ENCODE measurements at places on chromosomes 2 and 18.
A peak's percentile ranks its signal among the peaks of the same experiment; 100 is the strongest.

DNA sequence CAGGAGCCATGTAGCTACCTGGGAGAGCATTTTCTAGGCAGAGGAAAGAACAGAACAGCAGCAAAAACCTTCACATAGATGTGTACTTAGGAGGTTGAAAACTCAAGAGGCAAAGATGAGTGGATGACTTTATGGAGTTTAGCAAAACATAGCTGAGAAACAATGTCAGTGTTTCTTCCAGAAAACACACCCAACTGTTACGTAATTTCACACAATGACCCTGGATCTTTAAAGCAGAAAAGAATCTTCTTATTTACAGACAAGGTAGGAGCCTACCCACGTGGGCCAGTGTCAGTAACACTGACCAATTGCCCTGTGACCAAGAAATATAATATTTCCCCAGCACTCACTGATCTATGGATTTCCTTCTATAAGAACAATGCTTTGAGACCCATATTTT is 254.6 kb downstream of the CDH20 start:
- DNase-seq = no peak

- DNase-seq = no peak
Measured at GRCh38 chr18:76274468-76275289, 220.4 kb downstream of the ZNF516 start.

- DNase-seq = no peak
Measured at GRCh38 chr18:33745871-33746545, 168.0 kb downstream of the ASXL3 start.

GRCh38 chr2:27442920-27443282 is 720 bp downstream of the KRTCAP3 start:
- no peak for DNase-seq

DNA sequence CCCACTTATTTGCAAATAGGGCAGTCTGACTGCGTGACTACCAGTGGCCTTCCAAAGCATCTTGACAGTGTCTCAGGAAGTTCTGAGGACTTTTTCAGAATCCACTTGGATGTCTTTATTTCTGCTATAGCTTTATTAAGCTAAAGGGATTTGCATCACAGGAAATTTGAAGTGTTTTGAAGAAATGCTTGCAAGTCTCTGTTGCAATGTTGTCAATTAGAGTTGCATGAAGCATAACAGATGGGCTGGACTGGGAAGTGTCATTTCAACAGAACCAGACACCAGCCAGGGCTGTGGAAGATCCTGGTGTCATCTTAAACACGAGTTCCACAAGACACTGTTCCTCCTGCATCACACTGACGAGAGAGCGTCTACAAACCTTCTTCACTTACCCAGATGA is 224.5 kb downstream of the EN1 start:
- DNase-seq = no peak

DNA sequence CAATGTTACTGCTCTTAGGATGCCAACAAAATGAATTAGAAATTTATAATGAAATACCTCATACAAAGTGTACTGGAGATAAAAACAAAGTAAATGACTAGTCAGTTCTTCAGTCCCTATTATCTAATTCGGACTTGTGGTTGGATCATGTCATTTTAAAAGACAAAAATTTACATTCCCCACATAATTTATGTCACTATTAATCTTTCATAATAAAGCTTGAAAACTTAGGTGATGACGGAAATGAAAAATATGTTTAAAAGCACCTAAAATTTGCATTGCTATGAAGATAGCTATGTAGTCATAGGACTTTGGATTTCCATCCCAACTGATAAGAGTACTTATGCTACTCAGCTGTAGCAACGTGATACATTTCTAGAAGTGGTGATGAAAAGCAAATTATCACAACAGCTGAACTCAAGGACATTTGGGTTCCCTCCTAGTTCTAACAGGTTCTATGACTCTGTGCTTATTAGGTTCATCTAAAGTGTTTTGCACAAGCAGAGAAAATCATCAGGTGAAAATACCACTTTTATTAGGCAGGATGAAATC is 58.4 kb downstream of the LRPPRC start:
- no peak for DNase-seq

DNA sequence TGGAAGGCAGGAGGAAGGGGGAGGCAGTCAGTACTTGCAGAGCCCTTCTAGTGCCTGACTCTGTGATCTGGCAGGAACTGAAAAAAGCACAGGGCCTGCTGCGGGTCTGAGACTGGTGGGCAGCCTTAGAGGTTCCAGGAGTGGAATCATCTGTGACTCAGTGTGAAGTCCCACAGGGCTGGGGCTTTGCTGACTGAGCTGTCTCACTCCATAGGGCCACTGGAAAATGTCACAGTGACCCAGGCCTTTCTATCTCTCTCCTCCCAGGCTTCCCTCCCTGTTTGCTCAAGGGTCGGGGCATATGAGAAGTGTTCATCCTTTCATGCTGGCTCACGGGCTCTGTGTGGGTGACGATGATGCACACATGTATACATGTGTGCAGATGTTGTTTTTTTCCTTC is 47.1 kb upstream of the ZFP36L2 start:
- peak; percentile 34 for DNase-seq

GRCh38 chr2:236175548-236176150 is 7.5 kb upstream of the GBX2 start:
- DNase-seq = no peak

- no peak for DNase-seq
Measured at GRCh38 chr2:160507046-160507407, 13.4 kb upstream of the RBMS1 start.

DNA sequence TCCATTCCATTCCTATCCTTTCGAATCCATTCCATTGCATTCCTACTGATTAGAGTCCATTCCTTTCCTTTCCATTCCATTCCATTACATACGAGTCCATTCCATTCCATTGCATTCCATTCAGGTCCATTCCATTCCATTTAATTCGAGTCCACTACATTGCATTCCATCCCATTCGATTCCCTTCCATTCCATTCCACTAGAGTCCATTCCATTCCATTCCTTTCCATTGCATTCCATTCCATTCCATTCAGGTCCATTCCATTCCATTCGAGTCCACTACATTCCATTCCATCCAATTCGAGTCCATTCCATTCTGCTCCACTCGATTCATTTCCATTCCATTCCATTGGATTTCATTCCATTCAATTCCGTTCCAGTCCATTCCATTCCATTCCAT is 1133.6 kb downstream of the RPIA start:
- DNase-seq = no peak

DNA sequence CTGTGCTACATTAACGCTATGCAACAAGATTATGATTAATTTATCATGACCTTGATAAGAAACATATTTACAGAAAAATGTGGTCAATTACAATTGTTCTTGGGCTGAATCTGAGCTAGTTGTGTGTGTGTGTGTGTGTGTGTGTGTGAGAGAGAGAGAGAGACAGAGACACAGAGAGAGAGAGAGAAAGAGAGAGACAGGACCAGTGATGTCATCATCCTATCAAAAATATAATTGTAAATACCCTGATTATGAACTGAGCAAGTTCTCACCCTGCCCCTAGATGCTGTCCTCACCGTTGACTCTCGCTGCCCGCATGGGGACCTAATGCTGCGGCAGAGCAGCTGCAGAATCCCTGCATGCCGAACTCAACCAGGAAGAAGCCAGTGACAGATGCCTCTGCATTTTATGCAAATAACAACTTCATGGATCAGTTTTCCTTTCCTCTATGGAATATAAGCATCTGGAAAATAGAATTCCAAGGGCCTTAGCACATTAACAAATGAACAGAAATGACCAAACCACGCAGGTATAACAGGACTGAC is 512.5 kb downstream of the PLCL1 start:
- no peak for DNase-seq

- DNase-seq = no peak
Measured at GRCh38 chr2:128302011-128302743, 16.5 kb downstream of the HS6ST1 start.

- no peak for DNase-seq
Measured at GRCh38 chr2:159270744-159271379, 15.6 kb downstream of the WDSUB1 start.

DNA sequence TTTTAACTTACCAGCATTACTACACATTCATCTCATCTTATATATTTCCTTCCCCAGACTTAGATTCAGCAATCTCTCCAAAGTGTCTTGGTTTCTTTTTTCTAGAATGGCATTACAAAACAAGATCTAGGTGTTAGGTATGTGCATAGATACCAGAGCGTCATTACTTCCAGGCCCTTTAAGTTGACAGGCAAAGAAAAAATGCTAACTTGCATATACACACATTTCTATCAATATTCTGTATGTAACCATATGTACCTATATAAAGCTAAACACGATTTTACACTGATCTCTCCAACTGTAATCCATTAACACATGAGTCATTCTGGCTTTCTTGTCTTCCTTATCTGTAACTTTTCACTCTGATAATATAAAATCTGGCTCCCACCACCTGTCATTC is 503.8 kb upstream of the NRXN1 start:
- DNase-seq = no peak

DNA sequence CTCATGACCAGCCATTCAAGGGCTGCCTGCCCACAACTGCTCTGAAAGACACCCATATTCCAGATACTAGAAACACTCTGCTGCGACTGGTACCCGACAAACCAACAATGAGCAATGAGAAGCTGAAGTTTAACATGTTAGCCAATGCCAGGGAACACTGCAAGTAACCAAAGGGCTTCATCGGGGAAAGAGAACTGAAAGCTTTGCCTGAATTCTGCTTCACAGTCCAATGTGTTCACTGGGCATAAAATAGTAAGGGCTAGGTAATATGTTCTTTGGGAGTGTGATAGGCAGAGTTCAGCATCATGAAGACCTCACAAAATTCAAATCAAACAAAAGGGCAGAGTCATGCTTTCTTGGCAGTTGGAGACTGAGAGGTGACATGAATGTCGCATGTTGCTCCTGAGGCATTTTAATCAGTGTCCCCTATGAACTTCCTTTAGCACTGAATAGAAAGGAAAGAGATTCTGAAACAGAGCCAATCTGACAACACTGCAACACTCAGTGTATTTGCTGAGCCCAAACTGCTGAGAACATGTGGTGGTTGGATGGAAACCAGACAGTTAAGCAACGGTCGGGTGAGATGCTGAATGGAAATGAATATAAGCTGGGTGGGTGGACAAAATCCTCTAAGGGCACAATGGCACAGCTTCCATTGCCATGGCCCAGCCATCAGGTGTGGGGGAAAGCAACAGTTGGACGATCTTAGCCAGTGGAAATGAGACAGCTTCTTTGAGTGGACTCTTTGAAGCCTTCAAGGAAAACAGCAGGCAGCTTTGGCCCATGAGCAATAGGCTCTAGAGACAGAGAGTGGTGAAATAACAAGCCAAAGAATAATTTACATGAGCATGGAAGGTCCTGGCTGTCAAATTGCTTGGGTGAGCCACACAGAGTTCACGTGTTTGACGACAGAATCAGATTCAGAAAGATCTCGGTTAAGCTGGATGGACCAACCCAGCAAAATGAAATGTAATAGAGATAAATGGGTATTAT is 277.5 kb downstream of the AFF3 start:
- no peak for DNase-seq

GRCh38 chr18:27144672-27145071 is 40.4 kb downstream of the CHST9 start:
- DNase-seq = no peak

DNA sequence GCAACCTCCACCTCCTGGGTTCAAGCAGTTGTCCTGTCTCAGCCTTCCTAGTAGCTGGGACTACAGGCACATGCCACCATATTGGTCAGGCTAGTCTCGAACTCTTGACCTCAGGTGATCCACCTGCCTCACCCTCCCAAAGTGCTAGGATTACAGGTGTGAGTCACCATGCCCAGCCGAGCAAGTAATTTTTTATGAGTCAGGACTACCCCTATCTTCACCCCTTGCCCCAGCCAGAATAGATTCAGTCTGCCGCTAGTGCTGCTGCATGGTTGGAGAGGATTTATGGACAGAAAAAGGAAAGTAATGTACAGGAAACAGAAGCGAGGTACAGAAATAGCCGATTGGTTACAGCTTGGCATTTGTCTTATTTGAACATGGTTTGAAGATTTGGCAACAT is 48.9 kb downstream of the BMPR2 start:
- DNase-seq = no peak

Measured in activated T-cell treated with anti-CD3 and anti-CD28 coated beads, Interleukin-2, amount 50 U/mL, for 24 hours (primary cell).